NCI-H1417 treated with DMSO at 0.1 percent for 48 hours (cell line): ENCODE measurements at places on chromosomes 11 and 22.

DNA sequence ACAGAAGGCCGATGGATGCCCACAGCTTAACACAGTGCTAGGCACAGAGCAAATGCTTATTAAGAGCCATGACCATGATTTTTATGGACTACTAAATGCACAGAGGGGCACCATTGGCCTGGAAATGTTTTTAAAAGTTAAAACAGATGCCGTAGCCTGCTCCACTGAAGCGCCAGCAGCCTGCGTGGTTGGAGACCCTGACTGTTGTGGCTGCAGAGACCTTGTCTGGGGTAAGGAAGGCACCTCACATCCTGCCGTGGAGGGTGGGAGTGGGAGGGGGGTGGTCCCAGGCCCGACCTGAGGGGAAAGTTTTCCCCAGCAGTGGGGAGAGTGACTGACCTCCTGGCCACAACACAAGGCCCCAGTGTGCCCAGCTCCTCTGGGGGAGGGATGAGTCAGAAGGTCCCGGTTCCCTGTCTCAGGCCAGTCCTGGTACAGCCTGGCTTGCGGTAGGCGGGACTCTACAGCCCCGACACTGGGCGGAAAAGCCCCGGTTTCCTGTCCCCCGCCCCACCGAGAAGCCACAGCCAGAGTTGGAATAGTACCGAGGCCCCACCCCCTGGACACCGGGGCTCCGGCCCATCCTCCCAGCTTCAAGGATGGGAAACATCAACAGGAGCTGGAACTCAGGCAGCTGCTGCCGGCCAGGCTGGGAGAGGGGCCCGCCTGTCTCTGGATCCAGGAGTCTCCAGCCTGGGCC is 7.0 kb downstream of the CHST1 start:
- DNase-seq = no peak

GRCh38 chr22:24525416-24526037 is 29.4 kb downstream of the GUCD1 start:
- DNase-seq = no peak

GRCh38 chr11:25775603-25776002 is 556.3 kb upstream of the ANO3 start:
- no peak for DNase-seq

DNA sequence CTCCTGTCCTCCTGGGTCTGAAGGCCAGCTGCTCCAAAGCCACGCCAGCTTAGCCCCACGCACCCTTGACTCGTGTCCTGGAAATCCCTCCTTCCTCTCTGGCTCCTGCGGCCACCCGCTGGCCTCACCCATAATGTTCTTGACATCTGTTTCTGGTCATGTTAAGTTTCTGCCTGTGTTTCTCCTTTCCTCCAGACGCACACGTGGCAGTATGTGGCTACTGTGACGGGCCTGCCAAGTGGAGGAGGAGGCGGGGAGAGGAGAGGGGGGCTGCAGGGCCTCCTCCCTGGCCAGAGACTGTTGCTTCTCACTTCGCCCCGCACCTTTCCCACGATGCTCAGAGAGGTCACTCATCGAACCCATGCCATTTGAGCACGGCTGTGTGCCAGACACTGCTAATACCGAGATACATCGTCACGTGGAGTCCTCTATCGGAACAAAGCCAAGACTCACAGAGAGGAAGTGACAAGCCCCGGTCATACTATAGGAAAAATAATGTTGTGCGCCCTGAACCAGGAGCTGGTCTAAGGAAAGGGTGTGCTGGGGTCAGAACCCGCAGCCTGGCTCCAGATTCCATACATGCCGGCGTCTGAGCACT is 11.5 kb downstream of the C1QTNF6 start:
- no peak for DNase-seq

DNA sequence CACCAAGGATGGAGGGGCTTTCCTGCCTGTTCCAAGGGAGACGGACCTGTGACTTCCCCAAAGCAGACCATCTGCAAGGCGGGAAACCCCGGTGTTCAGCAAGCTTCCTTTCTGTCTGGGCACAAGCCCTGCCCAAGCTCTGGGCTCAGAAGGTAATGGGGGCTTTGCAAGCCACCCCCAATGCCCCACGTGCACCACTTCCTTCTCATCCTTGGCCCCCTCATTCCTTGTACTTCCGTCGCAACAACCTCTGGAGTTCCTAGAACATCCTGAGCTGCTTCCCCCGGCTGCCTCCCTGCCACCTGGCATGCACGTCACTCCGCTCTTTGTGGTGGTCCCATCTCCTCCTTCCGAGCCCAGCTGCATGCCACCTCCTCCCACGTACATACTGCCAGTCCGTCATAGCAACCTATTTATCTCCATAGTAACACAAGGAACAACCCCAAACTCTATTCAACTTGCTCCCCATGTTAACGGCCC is 3.9 kb downstream of the MYEOV start:
- no peak for DNase-seq

DNA sequence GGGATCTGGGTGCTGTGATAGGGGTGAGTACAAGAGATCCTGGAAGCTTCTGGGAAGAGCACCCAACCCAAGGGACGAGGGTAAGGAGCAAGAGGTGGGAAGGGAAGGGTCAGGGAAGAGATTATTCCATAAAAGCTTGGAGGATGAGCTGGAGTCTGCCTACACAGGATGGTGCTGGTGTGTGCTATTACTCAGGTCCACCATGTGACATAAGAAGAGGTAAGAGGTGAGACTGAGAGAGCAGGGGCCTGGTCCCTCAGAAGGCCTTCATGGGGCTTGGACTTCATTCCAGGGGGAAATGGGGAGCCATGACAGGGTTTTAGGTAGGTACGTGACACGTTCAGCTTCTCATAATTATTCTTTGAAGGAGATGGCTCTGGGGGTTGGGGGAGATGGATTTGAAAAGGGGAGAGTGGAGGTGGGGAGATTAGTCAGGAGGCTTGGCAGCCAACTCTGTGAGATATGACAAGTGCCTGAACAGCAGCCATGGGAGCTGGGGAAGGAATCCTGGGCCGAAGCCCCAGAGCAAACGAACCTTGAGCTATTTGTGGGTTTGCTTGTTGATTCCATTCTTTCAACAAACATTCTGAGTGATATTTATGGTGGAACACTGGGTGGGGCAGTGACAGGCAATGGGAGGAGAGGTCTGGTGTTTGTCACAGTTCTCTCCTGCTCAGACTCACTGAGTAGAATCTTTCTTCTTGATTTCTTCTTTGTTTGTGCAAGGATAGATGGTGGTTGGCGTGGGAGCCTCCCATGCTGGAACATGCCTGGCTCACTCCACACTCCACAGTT is 11.2 kb upstream of the NCAM1 start:
- no peak for DNase-seq

DNA sequence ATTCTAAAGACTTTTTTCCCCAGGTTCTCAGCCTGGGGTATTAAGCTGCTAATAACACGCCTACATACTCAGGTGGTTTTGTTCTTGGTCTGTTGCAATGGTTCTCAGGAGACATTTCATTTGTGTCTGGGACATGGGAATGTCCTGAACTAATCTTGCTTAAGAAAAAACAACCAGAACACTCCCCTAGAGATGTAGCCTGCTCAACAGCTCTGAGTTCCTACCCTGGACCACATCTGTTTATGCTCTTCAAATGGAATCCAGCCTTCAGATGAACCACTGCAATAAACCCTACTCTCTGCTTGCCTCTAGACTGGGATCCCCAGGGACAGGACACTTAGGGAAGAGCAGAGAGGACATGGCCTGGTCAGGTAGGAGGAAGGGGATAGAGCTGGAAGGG is 29.9 kb downstream of the RELT start:
- no peak for DNase-seq

GRCh38 chr11:132008872-132009271 is 638.5 kb downstream of the NTM start:
- DNase-seq = no peak

- DNase-seq = no peak
Measured at GRCh38 chr11:121769191-121769590, 316.4 kb upstream of the SORL1-AS1 start.

- no peak for DNase-seq
Measured at GRCh38 chr22:50157709-50158375, 12.7 kb upstream of the PANX2 start.

GRCh38 chr11:60077981-60078380 is 10.5 kb upstream of the MS4A2 start:
- no peak for DNase-seq

DNA sequence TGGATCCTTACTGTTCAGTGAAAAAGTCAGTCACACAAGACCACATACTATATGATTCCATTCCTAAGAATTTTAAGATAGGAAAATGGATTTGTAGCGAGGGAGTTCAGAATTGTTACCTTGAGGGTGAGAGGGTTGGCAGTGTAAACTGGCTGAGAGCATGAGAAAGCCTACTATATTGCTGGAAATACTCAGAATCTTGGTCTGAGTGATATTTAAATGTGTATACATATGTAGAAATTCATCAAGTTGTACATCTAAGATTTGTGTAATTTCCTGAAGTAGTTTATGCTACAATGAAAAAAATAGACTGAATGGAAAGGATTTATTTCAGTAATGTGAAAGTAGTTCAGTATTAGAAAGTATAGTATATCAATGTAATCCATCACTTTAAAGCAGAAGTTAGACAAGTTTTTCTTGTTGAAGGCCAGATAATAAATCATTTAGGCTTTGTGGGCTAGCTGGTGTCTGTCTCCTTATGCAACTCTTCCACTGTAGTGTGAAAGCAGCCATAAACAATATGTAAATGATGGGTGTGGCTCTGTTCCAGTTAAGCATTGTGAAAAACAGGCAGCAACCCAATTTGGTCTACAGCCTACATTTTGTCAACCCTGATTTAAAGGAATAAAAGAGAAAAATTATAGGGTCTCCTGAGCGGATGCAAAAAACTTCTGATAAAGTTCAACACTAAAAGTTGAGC is 127.2 kb upstream of the THY1 start:
- DNase-seq = no peak

GRCh38 chr11:19934828-19935259 is 222.2 kb downstream of the NAV2 start:
- no peak for DNase-seq

GRCh38 chr11:85750646-85751045 is 60.3 kb downstream of the SYTL2 start:
- DNase-seq = no peak

DNA sequence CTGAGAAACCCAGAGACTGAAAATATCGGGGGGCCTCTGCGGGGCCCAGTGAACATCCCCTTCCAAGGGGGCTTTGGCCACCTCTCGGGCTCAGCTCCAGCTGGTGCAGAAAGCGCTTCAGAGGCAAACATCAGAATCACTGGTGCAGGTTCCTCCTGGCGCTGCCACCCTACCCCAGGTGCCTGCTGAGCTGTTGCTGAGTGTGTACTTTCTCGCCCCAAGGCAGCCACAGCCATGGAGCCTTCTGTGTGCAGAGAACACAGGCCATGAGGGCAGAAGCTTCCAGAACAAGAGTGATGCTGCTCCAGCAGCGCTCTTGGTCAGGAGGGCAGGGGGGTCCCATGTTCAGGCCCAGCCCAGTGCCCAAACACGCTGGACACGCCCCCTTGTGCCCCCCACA is 6.3 kb downstream of the DRD4 start:
- DNase-seq = no peak

DNA sequence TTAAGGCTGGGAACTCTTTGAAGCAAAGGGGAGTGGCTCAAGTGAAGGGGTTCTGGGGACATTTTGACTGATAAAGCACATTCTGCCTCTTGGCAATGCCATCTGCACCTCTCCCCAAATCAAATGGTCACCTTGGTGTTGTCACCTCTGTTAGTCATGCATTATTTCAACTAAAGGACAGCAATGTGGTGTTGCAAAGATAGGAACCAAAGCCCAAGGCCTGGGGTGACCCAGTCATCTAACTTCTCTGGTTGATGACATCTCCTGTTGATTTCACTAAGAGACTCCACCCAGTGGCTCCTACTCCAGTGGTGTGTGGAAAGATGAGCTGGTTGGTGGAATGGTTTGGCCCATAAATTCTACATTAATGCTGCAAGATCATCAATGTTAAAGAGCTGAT is 7.8 kb upstream of the MS4A1 start:
- no peak for DNase-seq

- no peak for DNase-seq
Measured at GRCh38 chr11:44993971-44994704, 43.5 kb upstream of the TP53I11 start.

GRCh38 chr11:11884774-11885481 is 43.2 kb downstream of the USP47 start:
- no peak for DNase-seq

DNA sequence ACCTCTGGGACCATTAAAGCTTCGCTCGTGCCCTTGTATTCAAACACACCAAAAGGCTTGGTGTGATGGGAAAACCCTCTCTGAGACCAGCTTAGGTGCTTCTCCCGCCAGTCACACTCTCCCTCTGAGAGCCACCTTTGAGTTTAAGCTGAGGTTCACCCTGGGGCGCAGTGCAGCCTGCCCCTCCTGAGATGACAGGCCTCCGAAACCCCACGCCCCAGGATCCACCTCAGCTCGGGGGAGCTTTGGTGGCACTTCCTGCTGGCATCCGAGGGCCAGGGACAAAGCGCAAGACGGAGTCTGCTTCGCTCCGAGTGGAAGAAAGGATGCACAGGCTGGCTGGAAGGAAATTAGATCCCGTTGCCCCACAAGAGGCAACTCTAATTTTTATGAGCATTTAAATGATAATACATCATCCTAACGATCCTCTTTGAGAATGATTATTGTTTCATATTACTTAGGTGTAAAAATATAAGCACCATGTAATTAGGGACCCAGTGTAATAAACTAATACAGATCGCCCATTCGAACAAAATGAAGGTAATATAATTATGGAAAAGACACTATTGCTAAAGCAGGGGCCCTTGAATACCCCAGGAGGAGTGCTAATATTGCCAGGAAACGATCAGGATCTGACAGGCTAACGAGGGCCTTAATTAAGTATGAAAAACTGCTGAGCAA is 134.7 kb downstream of the CEP164 start:
- peak; percentile 63 for DNase-seq

DNA sequence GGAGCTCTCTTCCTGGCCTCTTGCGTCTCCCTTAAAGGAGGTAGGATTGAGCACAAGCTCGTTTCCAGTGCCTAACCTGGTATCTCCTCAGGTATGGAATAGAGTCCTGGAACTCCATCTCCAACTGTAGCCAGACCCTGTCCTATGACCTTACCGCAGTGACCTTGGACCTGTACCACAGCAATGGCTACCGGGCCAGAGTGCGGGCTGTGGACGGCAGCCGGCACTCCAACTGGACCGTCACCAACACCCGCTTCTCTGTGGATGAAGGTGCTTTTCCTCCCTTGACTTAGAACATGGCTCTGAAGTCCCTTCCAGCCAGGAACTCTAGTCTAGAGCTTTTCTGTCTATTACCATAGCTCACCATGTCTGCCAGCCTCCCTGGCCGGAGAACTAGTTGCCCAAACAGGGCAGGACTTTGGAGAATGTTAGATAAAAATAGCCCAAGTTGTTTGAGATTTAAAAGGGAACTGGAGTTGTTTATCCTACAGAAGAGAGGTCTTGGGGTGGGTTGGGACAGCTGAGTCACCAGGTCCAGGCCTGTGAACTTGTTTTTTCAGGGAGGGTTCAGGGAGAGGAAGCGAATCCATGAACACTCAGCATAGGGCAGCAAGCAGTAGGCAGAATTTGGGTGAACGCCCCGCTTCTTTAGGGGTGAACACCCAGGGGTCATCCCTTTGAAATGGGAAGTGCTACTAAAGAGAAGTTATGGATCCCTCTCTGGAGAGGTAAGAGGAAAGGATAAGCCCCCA is 3.3 kb downstream of the IL10RA start:
- no peak for DNase-seq

- DNase-seq = no peak
Measured at GRCh38 chr11:19919050-19919561, 206.5 kb downstream of the NAV2 start.

- no peak for DNase-seq
Measured at GRCh38 chr11:43418197-43418596, 59.5 kb downstream of the TTC17 start.

- DNase-seq = peak; percentile 91
Measured at GRCh38 chr11:92707173-92707619, 262.3 kb upstream of the MTNR1B start.
